CD14-positive monocyte (primary cell): ENCODE measurements at places on chromosomes 5 and 9. TPM values are rescaled to one million over a fixed set of nuclear protein-coding genes. Genes with fewer than 3 reads are reported as not detected.

- no peaks in the 10 kb centered on the region for H3K27me3 ChIP-seq
- no peak overlapping the region for H3K27ac ChIP-seq
- H3K36me3 ChIP-seq = no peaks in the 10 kb centered on the region
- no peak for DNase-seq
- no peak overlapping the region for H3K4me3 ChIP-seq
Observed at GRCh38 chr5:98095072-98095471, 678.4 kb upstream of the RGMB start.

DNA sequence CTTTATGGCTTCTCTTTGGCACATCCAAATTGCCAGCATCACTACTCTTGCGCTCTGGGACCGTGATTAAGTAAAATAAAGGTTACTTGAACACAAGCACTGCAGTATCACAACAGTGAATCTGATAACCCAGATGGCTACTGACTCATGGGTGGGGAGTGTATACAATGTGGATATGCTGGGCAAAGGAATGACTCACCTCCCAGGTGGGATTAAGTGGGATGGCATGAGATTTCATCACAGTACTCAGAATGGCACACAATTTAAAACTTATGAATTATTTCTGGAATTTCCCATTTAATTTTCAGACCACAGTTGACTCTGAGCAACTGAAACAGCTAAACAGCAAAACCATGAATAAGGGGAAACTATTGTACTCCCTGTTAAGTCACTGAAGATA, 4.3 kb downstream of the GFM2 start:
- H3K27me3 ChIP-seq = no peaks in the 10 kb centered on the region
- H3K4me1 ChIP-seq = peaks cover 22% of the 10 kb centered on the region
- no peak for DNase-seq
- H3K27ac ChIP-seq = no peak overlapping the region
- peaks cover 37% of the 10 kb centered on the region for H3K36me3 ChIP-seq
- no peak overlapping the region for H3K4me3 ChIP-seq

DNA sequence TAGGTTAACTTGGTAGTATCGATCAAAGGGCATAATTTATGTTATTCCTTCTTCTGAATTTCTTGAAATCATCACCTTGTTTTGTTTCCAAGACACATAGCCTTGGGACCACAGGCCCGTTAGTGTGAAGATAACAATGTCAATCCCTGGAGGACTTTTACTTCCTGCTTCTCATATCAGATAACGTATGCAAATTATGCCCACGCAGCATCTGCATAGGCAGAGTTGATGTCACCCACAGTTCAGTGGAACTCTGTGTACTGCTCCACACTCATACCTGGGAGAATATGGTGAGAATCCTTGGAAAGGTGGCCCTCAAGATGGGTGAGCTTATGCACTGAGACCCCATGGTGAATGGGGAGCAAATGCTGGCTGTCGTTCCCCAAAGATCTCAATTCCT, 95.0 kb downstream of the CFAP90 start:
- H3K4me1 ChIP-seq = peaks cover 13% of the 10 kb centered on the region
- DNase-seq = no peak
- H3K36me3 ChIP-seq = no peaks in the 10 kb centered on the region
- H3K27ac ChIP-seq = no peak overlapping the region

GRCh38 chr5:16759147-16759773, 142.5 kb upstream of the RETREG1 start:
- no peaks in the 10 kb centered on the region for H3K27me3 ChIP-seq
- H3K4me3 ChIP-seq = no peak overlapping the region
- no peaks in the 10 kb centered on the region for H3K36me3 ChIP-seq

DNA sequence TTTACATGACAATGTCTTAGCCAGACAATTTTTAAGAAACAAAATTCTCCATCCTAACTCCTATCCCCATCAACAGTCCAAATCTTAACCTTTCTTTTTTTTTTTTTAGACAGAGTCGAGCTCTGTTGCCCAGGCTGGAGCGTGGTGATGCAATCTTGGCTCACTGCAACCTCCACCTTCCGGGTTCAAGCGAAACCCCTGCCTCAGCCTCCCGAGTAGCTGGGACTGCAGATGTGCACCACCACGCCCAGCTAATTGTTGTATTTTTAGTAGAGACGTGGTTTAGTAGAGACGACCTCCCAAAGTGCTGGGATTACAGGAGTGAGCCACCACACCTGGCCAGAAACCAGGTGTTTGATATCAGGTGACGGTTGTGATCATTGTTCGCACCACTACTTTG, 10.2 kb downstream of the ABL1 start:
- no peaks in the 10 kb centered on the region for H3K27me3 ChIP-seq
- no peak for DNase-seq
- H3K27ac ChIP-seq = no peak overlapping the region

GRCh38 chr9:128122809-128123175, 4.7 kb downstream of the PTGES2 start:
- H3K4me1 ChIP-seq = peaks cover 27% of the 10 kb centered on the region
- H3K36me3 ChIP-seq = peaks cover 44% of the 10 kb centered on the region
- H3K4me3 ChIP-seq = no peak overlapping the region
- no peaks in the 10 kb centered on the region for H3K27me3 ChIP-seq
- H3K27ac ChIP-seq = no peak overlapping the region
- DNase-seq = no peak

DNA sequence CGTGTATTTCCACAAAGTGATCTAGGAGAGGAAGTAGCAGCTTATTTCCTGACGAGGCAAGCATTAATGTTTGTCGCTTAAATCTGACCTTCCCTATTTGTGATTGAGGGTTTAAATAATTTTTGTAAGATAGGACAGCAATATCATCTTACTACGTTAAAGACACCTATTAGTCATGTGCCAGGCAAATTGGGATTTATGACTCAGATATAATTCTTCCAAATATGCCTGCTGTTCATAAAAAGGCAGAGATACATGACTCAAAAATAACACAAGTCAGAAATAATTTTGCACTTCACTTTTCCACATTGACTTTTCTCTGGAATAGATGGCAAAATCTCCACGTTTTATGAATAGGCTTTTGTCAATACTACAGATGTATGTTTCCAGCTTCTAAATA, 43.0 kb upstream of the CDH12 start:
- no peak overlapping the region for H3K4me3 ChIP-seq
- DNase-seq = no peak
- no peak overlapping the region for H3K27ac ChIP-seq
- no peaks in the 10 kb centered on the region for H3K4me1 ChIP-seq
- H3K27me3 ChIP-seq = no peaks in the 10 kb centered on the region

DNA sequence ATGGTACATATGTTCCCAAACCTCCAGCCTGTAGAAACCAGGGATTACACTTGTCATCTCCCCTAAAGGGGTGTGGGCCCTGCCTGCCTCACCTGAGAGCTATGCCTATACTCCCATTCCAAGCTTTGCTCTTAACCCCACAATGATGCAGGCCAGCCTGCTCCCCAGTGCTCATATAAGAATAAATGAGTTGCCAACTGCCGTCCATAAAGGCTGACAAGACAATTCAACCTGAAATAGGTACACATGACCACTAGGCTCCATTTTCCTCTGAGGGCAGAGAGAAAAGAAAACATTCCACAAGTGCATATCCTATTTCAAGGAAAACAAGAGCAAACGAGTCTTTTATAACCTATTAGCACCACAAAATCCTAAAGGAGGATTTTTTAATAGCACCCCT, 28.4 kb downstream of the SKP1 start:
- peaks cover 6% of the 10 kb centered on the region for H3K4me1 ChIP-seq
- peaks cover 96% of the 10 kb centered on the region for H3K36me3 ChIP-seq
- DNase-seq = no peak
- no peak overlapping the region for H3K27ac ChIP-seq

DNA sequence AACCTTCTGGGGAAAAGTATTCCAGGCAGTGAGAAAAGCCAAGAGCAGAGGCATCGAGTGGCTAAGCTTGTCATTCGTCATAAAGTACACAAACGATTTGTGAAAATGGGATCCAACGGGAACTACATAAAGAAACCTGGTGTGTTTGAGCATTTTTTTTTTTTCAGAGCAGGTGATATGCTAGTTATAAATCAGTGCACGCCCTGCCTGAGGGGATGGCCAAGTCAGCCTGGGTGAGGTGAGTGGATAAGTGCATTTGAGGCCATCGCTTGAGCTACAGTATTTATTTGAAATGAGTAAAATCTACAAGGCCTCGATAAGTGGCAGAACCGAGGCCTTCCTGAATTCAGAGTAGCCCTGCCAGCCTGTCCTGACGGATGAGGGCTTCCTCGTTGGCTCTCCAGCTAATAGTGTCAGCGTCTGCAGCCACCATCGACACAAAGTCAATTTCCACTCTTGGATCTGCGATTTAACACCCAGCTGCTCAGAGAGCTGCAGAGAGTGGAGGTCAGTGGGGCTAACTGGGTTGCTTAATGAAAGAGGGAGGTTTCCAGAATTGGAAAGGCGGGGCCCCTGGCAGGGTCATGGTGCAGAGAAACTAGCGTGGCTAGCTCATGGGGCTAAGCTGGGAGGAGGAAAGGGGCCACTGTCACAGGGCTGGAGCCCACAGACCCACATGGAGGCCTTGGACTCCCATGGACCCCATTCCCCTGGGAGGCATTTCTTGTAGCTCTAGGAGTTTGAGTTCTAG, 27.3 kb downstream of the PPARGC1B start:
- H3K4me1 ChIP-seq = no peaks in the 10 kb centered on the region
- no peak overlapping the region for H3K4me3 ChIP-seq
- no peak for DNase-seq
- no peak overlapping the region for H3K27ac ChIP-seq

DNA sequence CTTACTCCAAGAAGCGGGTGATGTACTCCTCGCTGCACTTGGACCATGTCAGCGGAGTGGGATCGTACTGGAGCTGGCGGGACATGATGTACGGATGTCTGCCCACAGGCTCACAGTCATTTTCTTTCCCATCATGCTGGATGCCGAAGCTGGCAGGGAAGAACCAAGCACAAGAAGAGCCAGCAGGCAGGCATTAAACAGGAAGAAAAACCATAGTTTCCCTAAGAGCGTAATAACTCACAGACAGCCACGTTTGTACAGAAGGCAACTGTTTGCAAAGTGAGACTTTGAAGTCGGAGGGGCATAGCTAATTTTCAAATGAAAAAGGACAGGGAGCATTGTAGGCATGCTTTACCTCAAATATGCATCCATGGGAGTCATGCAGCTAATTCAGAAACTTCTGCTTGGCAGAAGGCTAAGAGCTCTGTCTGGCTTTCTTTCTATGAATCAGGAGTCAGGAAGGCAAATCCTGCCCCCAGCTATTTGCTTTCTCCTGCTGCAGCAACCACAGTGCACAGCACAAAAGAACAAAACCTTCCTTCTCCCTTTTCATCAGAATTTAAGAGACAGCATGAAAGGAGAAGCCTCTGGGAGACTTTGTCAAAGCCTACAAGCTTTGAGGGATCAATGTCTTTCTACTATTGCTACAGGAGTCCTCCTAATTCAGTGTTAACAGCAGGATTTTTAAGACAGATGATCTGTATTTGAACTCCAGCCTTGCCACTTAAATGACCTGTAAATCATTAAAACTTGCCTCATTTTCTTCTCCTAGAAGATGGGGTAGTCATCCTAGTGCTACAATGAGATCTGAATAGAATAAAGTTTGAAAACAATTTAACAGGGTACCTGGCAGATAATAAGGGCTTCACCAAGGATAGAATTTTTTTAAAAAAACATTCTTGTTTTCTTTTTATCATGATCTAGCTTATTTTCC, 209.1 kb downstream of the TARS1 start:
- H3K27me3 ChIP-seq = no peaks in the 10 kb centered on the region
- no peak overlapping the region for H3K4me3 ChIP-seq
- no peak for DNase-seq
- no peaks in the 10 kb centered on the region for H3K36me3 ChIP-seq
- H3K4me1 ChIP-seq = no peaks in the 10 kb centered on the region
- no peak overlapping the region for H3K27ac ChIP-seq

DNA sequence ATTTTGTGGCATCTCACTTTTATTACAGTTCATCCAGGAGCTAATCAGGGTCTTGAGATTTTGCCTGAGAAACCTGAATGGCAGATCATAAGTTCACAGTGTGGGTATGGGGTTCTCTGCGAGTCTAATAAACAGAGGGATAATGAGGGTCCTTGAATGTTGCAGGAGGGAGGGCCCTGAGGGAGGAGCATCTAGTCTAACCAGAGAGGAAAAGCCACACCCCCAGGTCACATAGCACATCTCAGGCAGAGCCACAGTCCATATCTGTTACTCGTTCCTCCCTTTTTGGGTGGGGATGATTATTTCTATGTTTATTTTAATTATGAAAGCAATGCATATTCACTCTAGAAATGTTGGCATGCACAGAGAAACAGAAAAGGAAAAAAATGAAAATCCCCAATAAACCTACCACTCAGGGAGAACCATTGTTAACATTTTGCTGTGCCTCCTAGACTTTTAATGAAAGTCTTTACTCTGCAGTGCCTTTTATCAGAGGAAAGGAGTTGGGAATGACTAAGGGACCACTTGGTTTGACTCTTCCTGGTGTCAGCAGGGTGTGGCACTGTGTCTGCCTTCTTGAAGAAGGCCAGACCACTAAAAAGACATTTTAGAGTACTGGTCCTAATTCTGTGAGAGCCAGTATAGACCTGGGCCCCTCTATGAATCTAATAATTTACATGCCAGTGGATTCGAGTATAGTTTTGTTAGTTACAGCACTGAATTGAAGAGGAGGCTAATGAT, 2.8 kb downstream of the GALNT12 start:
- no peak overlapping the region for H3K27ac ChIP-seq
- H3K36me3 ChIP-seq = no peaks in the 10 kb centered on the region
- DNase-seq = no peak
- H3K27me3 ChIP-seq = peaks cover 41% of the 10 kb centered on the region
- H3K4me1 ChIP-seq = peaks cover 20% of the 10 kb centered on the region

Gene KLF9
- 0.72 TPM for polyA plus RNA-seq

Gene PCDHB13
- polyA plus RNA-seq = not detected in 2 replicates

Gene REEP2
- polyA plus RNA-seq = not detected

Gene GFI1B
- polyA plus RNA-seq = 0.39 and 0.93 TPM in 2 replicates

Gene CCDC187
- not detected for polyA plus RNA-seq
